Inflammatory macrophage (primary cell): ENCODE measurements at places on chromosomes 4 and X.

DNA sequence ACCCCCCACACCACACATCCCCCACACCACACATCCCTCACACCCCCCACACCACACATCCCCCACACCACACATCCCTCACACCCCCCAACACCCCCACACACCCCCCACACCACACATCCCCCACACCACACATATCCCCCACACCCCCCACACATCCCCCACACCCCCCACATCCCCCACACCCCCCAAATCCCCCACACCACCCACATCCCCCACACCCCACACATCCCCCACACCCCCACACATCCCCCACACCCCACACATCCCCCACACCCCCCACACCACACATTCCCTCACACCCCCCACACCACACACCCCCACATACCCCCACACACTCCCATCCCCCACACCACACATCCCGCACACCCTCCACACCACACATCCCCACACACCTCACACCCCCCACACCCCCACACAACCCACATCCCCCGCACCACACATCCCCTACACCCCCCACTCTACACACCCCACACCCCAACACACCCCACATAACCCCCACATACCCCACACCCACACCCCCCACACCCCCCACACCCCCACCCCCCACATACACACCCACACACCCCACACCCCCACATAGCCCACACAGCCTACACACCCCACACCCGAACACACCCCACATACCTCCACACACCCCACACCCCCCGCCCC, 172.9 kb downstream of the DCLK2 start:
- no peak for DNase-seq

- no peak for DNase-seq
Observed at GRCh38 chr4:156223985-156224384, 270.3 kb upstream of the CTSO start.

GRCh38 chr4:16085822-16086221, 2.0 kb upstream of the PROM1 start:
- no peak for DNase-seq

DNA sequence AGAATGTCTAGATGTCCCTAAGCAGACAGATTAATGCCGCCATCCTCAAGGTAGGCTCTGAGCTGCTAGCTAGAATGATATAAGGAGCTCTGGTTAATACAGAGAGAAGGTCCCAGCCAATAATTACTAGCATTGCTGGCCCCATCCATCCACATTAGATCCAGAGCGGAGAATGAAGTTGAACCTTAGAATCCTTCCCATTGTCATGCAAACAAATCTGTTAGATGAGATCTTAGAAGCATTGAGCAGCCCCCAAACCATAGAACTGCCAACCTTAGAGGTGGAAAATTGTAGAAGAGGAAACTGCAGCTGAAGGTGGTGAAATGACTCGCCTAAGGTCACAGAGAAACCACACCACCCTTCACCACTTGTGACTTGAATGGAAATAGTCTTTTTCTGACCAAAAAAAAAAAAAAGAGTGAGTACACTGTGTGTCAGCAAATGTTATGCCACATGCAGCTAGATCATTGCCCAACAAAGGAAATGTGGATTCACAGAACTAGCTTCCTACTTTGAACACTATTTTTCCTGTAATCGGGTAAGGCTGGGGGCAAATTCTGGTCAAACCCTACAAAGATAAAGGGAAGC, 162.1 kb downstream of the SMIM20 start:
- peak; percentile 95 for DNase-seq

DNA sequence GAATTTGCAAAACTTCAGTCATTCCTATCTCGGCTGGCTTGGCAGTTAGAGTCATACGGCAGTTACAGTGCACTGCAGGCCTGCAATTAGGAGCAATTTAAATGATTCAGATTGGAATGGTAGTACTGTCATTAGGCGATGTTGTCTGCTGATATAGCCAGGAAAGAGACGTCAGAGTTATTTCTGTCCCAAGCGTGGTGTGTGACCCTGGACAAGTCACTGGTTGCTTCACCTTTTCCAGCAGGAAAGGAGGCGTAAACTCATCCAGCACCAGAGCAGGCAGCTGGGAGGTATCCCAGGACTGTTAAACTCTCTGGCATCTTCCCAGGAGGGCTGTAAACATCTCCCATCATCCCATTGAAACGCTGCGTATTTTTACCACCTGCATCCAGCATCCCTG, 836 bp upstream of the LNX1 start:
- DNase-seq: no peak

DNA sequence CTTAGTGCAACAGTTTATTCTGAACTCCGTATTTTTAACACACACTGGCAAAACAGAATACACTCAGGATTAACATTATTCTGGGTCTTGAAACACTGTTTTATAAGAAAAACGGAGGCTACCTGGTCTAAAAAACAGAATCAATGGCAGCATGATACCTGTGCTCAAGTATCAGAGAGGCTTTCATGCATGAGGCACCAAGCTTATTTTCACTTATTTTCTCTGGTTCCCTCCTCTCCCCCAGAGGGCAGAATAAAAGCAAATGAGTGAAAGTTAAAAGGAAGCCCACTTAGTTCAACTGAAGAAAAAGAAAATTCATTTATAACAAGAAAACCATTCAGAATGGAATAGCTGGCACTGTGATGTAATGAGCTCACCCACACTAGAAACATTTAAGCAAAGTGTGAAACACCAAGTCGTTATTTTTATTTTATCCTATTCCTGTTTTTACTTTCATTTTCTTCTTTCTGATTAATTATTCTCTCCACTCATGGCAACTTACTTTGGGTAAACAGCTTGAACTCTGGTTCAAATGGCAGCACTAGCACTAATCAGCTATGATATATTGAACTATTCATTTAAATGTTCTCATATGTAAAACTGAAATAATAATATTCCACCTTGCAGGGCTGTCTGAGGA, 211.8 kb downstream of the PPP3CA start:
- no peak for DNase-seq

GRCh38 chrX:136209016-136209738, 42.0 kb downstream of the MAP7D3 start:
- peak; percentile 32 for DNase-seq

GRCh38 chr4:8819019-8819418, 52.6 kb downstream of the HMX1 start:
- no peak for DNase-seq

GRCh38 chrX:73840120-73840924, 277.3 kb downstream of the CHIC1 start:
- no peak for DNase-seq

DNA sequence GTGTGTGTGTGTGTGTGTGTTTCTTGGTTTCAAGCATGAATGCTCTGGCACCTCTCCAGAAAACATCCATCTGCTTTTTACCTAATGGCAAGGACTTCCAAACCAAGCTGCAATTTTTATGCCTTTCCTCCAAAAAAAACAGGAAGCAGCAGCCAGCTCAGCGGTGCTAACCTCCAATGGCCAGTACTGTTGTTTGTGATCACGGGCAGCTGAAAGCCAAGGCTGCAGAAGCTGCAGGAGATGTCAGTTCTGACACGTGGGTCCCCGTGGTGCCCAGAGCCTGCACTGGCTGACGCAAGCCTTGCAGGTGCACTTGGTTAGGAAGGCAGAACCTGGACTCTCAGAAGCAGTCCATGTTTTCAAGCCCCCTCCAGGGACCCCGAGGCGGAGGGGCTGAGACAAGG, 313.6 kb upstream of the DDX53 start:
- no peak for DNase-seq

GRCh38 chr4:52750819-52751486, at the start of gene ERVMER34-1:
Gene ERVMER34-1 (minus strand): TSS chr4:52751425. CDS start chr4:52745520, 5,905 bp downstream.
- no peak for DNase-seq

- DNase-seq: no peak
Observed at GRCh38 chr4:64340218-64341110, 68.8 kb downstream of the TECRL start.

DNA sequence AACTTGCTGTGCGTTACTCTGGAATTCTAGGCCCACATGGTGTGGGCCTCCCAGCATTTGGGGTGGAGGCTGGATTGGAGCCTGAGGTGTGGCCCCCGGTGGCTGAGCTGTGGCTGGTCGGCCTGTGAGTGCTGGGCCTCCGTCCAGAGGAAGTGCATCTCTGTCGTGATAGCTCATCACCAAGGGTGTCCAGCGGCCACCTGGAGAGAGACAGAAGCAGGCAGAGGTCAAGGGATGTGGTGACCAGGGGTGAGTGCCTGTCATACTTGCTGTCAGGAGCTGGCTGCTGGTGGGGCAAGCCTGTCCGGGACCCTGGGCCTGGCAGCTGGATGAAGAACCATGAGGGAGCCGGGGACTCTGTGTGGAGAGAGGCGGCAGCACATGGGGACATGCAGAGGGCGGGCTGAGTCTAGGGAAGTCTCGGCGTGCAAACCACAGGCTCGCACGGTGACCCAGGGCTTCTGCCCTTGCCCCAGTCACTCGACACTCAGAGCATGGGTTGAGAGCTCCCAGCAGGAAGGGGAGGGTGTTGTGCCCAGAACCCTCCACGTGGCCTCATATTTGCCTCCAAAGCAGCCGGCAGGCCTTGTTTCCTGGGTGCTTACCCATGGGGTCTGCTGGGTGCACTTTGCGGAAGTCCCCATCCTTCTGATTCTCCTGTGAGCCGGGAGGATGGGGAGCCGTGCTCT, 6.2 kb downstream of the SORCS2 start:
- no peak for DNase-seq

DNA sequence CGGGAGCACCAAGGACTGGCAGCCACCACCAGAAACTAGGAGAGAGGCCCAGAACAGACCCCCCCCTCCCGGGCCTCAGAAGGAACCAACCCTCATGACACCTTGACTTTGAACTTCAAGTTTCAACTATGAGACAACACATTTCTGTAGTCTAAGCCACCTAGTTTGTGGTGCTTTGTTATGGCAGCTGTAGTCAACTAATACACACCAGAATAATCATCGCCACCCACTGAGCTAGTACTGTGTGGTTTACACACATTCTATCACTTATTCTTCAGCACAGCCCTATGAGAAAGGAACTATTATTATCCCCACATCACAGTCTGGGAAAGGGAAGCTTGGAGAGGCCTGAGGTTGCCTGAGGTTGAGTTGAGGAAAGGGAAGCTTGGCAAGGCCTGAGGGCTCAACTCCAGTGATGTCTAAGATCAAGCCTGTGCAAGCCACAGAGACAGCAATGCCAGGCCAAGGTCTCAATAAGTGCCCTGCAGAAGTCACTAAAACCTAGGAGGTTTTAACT, 126.6 kb downstream of the FHDC1 start:
- no peak for DNase-seq
